ENCODE measurements at places on chromosomes 13 and 19.

DNA sequence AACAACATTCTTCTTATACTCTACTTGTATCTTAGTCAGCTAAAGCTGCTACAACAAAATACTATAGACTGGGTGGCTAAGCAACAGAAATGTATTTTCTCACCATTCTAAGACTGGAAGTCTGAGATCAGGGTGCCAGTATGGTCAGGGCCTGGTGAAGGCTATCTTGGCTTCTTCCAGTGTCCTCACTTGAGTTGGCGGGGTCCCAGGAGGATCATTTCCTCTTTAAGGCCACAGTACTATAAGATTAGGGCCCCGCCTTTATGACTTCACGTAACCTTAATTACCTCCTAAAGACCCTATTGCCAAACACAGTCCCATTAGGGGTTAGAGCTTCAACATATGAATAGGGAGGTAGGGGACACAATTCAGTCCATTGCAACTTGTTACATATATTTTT lies 30.7 kb upstream of the DOCK9 start:
- DNase-seq: no peak

DNA sequence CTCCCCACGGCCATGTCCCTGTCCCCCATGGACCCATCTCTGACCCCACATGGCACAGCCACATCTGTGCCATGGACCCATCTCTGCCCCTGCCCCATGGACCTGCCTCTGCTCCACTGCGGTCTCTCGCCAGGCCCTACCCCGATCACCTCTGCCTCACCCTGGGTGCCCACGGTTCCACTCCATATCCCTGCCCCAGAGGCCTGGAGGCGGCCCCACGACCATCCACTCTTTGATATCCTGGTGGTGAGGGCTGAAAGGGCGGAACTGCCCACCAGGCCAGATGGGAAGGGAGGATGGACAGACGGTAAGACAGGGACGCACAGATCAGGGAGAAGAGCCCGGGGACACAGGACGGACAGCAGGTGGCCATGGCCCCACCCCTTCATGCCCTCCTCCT lies 327 bp downstream of the PTGER1 start:
- DNase-seq: no peak

DNA sequence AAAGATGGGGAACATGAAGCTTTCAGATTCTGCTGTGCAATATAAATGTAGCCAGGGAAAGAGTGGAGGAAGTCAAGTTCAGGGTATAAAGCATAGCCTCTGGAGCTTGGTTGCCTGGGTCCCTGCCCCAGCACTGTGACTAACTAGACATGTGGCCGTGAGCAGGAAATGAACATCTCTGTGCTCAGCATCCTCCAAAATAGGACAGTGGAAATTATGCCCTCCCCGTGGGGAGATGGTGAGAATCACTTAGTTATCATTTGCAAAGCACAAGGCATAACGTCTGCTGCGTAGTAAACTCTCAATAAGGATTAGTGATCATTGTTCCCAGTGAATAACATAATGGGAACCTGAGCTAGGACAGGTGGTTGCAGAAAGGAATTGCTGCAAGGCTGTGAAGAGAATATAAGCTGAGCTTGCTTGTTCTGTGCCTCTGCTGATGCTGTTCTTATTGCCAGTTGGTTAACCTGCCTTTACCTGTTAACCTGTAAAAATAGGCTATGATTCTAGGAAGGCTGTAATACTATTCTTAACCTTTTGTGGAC lies 441.0 kb downstream of the COG6 start:
- DNase-seq: no peak

- no peak for DNase-seq
Observed at GRCh38 chr19:38538386-38538785, 79.4 kb downstream of the MAP4K1 start.

- DNase-seq: no peak
Observed at GRCh38 chr13:77522444-77522843, 13.1 kb upstream of the SCEL start.

GRCh38 chr13:89951341-89951740 lies 1396.1 kb upstream of the MIR17HG start:
- no peak for DNase-seq

GRCh38 chr19:8612807-8613171 lies 2.3 kb upstream of the ADAMTS10 start:
- DNase-seq: no peak

GRCh38 chr13:32309312-32310133 lies 5.6 kb downstream of the ZAR1L start:
- DNase-seq: peak; percentile 73

DNA sequence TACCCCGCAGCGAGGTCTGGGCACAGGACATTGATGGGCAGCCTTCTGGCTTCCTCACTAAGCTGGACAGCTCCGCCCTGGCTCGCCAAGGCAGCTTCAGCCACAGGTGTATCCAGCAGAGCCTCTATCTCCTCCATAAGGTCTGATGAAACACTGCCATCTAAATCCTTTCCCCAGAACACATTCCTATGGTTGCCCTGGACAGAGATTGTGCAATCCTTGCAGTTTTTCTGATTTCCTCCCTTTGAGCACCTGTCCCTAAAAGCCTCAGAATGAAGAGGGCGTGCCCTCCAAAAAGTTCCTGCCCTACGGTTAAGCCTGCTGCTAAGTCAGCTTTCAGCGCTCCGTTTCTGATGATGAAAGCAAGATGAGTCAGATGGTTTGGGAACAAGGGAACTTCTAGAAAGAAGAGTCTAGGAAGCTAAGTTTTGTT lies 21.0 kb downstream of the CLEC4M start:
- DNase-seq: peak; percentile 21

DNA sequence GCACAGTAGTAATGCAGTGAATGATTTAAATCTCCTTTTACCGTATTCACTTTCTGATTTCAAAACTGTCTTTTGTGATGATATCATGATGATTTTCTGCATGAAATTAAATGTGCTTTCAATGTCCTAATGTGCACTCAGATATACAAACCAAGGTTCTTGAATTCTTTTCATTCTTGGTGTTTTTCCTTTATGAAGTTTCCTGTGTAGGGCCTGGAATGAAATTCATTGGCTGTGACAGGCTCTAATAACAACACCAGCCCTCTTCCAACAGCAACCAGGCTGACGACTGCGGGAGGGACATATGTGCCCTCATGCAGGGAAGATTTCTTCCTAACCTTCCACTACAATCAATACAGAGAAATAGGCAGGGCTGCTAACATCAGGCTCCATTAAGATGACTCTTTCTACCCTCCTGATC lies 1052.0 kb downstream of the DIAPH3 start:
- DNase-seq: no peak

DNA sequence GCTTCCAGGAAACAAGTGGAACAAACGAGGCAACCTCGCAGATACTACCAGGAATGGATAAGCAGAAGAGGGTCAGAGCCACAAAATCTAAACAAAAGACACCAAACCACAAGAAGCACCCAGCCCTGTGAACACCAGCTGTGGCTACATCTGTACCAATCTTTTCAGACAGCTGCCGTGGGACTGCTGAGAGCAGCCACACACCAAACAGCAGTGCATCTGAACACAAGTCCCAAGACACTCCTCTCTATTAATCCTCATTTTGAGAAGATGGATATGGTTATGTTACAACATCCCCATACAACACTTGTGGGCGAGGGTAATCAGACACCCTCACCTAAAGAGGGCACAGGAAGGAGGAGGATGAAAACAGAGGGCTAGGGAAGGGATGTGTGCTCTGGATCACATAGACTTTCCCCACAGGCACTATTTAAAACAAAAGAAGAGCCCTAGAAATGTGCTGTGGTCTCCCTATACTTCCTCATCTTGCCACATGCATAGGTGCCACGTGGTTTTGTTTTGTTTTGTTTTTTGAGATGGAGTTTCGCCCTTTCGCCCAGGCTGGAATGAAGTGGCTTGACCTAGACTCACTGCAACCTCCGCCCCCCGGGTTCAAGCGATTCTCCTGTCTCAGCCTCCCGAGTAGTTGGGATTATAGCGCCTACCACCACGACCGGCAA lies 41.6 kb upstream of the ZNF14 start:
- DNase-seq: no peak

DNA sequence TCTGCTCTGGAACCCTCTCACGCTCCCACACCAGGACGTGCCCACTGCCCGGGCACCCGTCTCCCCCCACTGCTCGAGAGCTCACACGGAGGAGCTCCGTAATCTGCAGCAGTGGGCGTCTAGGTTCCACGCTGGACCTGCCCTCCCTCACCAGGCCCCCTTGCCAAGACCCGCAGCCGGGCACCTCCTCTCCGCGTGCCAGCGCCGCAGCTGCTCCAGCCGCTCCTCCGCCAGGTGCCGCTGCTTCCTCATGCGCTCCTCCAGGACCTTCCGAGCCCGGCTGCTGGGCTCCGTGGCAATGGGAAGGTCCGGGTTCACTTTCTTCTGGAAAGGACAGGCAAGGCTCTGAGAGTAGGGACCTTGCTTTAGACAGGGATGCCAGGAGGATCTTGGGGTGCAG lies 35.0 kb upstream of the MATK start:
- DNase-seq: no peak

GRCh38 chr13:74273581-74273980 lies 139.4 kb upstream of the KLF12 start:
- no peak for DNase-seq

DNA sequence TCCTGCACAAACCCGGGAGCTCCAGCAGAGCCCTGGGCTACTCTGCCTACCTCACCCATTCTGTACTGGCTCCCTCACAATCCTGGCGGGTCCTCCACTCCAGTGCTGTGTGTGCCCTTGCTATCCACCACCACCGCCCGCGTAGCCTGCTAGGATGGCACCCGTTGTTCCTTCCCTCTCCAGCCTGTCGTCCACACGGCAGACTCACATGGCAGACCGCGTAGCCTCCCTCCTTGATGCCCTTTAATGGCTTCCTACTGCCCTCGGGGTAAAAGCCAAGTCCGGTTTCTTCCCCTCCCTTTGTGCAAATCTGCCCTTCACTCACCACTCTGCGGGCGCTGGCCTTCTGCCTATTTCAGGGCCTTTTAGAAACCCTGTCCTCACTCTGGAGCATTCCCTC lies 106.6 kb downstream of the RAB20 start:
- DNase-seq: no peak

DNA sequence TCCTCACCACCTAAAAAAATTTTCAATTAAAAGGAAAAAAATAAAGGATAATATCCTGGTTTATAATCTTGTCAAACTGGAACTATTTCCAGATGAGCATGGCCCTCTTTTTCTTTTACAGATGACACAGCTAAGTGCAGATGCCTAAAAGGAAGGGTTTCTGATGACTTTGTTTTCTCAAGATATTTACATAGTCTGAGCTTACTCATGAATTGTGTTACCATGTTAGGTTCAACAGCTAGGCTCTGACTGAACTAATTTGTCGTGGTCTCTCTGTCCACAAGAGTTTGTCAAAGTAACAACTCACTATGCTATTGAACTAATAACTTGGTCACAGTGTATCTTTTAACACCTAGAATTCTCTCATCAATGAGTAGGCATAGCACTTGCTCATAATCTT lies 780.8 kb downstream of the GPC5 start:
- no peak for DNase-seq

DNA sequence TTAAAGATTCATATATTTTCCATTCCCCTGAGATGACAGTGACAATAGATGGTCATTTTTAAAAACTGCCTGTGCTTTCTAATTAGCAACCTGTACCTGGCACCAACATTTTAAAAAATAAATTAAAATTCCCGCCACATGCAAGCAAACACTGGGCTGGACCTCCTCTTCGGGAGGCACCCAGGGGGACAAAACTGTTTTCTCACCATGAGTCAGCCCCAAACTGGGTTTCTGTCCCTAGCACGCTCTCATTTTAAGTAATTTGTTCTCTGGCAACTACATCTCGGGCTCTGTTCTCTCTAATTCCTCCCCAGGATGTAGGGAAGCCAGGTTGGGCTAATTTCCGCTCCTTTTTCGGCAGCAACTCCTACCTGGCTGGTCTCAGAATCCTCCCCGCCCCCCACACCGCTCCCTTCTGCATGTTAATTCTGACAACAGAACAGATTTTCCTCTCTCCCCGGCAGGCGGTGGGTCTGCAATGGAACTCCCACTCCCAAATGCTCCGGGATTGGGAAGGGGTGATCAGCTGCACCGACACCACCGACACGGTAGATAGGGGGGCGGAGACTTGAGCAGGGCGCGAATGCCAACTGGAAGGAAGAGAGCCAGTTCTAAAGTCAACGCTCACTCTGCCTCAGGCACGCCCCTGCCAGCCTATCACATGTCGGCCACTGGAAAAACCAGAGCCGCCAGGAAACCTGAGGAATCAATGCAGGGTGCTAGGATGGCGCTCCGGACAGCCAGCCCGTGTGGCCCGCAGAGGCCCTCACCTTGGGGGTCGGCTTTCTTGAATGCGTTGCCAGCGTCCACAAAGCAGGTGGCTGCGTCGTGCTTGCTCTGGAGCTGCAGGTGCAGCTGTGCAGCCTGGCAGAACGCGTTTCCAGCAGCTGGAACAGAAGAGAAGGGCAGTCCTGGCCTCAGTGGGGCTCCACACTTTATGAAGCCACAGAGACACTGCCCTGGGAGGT lies 14.7 kb downstream of the NAPA start:
- no peak for DNase-seq

GRCh38 chr13:93522501-93522900 lies 295.9 kb downstream of the GPC6 start:
- DNase-seq: no peak

DNA sequence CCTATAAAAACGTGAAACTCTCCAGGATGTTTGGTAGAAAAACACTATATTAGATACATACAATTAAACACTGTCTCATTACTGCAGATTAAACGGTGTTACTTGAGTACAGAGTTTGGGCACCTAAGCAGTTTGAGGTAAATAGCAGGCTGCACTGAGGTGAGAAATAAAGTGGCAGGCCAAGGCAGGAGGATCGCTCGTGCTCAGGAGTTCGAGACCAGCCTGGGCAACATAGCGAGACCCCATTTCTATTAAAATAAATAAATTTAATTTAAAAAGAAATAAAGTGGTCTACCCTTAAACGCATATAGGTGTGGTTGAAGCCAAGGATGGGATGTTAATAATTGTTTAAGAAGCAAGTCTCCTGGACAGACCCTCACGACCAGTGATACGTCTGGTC lies 1.2 kb downstream of the PSPC1 start:
- no peak for DNase-seq

- no peak for DNase-seq
Observed at GRCh38 chr13:23941211-23941610, 43.9 kb upstream of the C1QTNF9B start.

- no peak for DNase-seq
Observed at GRCh38 chr13:39501702-39502324, 101.2 kb downstream of the LHFPL6 start.

DNA sequence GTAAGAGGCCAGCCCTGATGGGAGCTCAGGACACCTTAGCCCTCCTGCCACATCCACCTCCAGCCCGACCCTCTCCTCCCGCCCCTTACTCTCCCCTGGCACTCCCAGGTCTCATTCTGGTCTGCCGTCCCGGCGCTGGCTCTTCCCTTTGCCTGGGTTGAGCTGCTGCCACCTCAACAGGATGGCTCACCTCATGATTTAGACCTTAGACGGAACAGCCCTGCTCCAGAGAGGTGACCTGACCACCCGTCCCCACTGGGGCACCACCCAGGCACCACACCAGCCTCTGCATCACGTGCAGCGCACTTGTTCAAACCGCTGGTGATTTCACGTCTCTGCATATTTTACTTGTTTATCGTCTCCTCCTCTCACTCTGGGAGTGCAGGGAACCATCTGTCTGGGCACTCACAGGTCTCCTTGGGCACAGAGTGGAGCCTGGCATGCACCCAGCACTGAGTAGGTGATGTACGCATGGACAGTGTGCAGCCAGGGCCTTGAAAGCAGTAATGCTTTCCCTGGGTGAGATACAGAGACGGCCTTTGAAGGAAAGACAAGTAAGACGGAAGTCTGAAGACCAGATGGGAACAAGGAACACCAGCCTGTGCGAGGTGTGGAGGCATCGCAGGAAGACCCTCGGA lies 183.1 kb downstream of the KATNAL1 start:
- DNase-seq: no peak

Data from GF-D8 (cell line).